ENCODE measurements at places on chromosomes 13 and 19.

DNA sequence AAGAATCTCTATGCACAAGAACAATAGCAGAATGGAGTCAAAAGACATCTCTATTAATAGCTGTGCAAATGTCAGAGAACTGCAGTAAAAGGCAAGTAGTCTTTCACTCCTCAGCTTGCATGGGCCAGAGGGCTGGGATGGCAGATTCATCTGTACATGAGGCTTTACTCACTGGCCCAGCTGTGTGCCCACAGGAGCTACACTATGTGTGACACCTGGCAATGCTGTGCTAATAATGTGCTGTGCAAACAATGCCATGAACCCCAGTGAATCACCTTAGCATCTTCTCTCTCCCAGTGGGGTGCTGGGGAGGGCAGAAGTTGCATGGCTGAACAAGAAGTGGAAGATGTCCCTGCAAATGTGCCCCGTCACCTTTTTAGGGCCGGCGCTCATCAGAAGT lies 73.1 kb downstream of the KL start:
- DNase-seq, result no peak

- no peak for DNase-seq
Observed at GRCh38 chr13:112616586-112617362, 28.8 kb upstream of the TUBGCP3 start.

GRCh38 chr19:40717880-40718773 lies 1.2 kb downstream of the ITPKC start:
- peak; percentile 26 for DNase-seq

GRCh38 chr13:72823724-72824123 lies 41.8 kb downstream of the PIBF1 start:
- no peak for DNase-seq

DNA sequence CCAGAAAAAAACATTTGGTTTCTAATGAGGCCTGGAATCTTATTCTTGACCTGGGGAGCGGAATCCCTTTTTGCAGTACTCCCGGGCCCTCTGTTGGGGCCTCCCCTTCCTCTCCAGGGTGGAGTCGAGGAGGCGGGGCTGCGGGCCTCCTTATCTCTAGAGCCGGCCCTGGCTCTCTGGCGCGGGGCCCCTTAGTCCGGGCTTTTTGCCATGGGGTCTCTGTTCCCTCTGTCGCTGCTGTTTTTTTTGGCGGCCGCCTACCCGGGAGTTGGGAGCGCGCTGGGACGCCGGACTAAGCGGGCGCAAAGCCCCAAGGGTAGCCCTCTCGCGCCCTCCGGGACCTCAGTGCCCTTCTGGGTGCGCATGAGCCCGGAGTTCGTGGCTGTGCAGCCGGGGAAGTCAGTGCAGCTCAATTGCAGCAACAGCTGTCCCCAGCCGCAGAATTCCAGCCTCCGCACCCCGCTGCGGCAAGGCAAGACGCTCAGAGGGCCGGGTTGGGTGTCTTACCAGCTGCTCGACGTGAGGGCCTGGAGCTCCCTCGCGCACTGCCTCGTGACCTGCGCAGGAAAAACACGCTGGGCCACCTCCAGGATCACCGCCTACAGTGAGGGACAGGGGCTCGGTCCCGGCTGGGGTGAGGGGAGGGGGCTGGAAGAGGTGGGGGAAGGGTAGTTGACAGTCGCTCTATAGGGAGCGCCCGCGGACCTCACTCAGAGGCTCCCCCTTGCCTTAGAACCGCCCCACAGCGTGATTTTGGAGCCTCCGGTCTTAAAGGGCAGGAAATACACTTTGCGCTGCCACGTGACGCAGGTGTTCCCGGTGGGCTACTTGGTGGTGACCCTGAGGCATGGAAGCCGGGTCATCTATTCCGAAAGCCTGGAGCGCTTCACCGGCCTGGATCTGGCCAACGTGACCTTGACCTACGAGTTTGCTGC lies at the start of gene ICAM4:
TSS of gene ICAM4 (plus strand) at position 153 of the 935 bp plus-strand sequence. CDS start at position 211, 58 bp downstream.
- DNase-seq, result no peak

- DNase-seq, result no peak
Observed at GRCh38 chr13:49164712-49165111, 55.4 kb upstream of the MLNR start.

All from RWPE1 (cell line).